ENCODE measurements at places on chromosomes 1 and 21.
A peak's percentile ranks its signal among the peaks of the same experiment; 100 is the strongest.

- no peak for DNase-seq
Observed at GRCh38 chr1:167333124-167333523, 112.4 kb downstream of the POU2F1 start.

DNA sequence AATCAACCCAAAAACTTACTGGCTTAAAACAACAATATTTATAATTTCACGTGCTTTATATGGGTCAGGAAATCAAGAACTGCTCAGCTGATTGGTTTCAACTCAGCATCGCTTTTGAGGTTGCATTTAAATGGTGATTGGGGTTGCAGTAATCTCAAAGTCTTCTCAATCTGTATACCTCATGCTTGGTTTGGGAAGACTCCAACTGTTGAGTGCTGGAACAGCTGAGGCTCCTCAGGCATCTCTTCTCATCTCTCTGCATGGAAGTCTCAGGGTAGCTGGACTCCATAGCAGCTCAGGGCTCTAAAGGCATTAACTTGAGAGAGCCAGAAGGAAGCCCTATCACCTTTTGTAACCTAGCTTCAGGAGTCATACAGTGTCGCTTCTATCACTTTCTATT, 35.1 kb downstream of the AK5 start:
- no peak for DNase-seq

- DNase-seq: no peak
Observed at GRCh38 chr1:240539769-240540414, 72.1 kb downstream of the GREM2 start.

GRCh38 chr1:27807385-27807784, 23.2 kb upstream of the PPP1R8 start:
- DNase-seq: no peak

- DNase-seq: peak; percentile 35
Observed at GRCh38 chr1:221740993-221741702, 741 bp downstream of the DUSP10 start.

- DNase-seq: no peak
Observed at GRCh38 chr1:6603915-6604558, 1.4 kb upstream of the KLHL21 start.

DNA sequence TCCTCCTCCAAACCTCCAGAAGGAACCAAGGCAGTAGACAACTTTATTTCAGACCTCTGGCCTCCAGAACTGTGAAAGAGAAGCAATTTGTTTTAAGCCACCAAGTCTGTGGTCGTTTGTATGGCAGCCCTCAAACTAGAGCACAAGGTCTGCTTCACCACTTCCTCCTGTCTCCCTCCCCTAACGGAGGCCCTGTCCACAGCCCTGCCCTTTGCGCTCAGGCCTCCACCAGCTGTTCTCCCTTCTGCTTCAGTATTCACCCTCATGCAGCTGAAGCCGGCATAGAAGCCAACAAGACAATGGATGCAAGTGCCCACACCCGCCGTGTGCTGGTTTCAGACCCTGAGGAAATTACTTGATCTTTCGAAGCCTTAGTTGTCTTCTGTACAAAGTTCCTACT, 364.1 kb downstream of the HHAT start:
- DNase-seq: no peak

GRCh38 chr1:65055747-65056146, 89.4 kb upstream of the JAK1 start:
- DNase-seq: no peak

DNA sequence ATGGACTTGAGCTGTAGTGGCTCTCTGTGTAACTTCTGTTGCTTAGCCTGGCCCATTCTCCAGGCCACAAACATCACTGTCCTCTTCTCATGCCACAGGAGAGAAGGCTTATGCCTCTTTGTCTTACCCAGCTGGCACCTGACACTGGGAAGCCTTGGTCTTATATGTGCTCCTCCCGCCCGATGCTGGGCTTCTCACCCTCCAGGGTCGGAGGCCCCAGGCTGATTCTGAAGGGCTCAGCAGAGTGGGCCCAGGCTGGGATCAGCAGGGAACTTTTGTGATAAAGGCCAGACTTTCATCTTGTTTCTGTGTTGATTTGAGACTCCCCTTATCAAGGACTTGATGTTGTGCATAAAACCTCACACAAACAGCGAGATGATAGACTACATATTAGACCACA, 29.8 kb downstream of the TRPM2 start:
- no peak for DNase-seq

GRCh38 chr1:203366476-203366875, 15.6 kb upstream of the FMOD start:
- DNase-seq: no peak

DNA sequence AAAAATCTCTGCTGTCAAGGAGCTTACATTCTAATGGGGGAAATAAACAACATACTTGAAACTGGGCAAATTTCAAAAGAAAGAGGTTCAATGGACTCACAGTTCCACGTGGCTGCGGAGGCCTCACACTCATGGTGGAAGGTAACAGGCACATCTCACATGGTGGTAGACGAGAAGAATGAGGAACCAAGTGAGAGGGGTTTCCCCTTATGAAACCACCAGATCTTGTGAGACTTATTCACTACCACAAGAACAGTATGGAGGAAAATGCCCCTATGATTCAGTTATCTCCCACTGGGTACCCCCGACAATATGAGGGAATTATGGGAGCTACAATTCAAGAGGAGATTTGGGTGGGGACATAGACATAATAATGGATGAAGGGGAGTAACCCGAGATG, 226.4 kb downstream of the ZP4 start:
- DNase-seq: no peak

- no peak for DNase-seq
Observed at GRCh38 chr1:86774305-86775295, 70.2 kb downstream of the SH3GLB1 start.

GRCh38 chr1:39727932-39728317, 10.8 kb upstream of the PPIE start:
- DNase-seq: no peak

DNA sequence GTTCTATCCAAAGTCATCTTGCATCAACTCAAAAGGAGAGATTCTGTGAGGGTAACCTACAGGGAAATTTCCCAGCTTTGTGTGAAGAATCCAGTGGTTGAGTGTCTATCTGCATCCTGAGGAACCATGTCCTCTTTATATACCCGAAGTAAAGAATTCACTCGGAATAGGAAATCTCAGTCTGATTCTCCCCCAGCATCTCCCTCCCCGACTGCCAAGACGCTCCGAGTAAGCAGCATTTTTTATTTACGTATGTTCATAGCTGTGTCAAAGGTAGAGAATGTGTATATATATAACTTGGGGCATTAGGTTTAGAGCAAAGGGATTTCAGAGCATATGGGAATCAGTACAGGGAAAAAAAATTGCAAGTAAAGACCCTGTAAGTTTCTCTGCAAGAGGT, 170.2 kb downstream of the SYT2 start:
- DNase-seq: no peak

GRCh38 chr1:78176448-78176847, 130.7 kb downstream of the GIPC2 start:
- no peak for DNase-seq

DNA sequence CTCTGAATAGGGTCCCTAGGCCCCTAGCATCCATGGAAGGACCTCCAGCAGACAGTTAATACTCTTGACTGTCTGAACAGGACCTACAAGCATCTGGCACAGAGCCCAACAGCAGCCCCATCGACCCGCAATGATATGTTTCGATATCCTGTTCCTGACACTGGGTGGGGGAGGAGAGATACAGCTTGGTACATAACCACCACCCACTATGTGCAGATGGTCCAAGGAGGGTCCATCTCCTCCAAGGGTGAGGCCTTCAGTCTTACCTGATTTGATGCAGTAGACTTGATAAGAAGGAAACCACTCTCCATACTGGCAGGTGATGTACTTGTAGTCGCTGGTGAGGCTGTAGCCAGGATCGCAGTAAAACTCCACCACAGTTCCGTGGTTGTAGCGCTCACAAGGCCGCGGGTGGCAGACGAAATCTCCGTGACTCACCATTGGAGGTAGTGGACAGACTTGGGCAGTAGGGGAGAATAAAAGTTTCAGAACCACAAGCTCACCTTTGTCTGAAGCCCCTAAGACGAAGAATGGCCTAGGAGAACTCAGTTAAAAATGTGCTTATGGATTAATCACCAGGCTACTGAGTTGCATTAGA, 86.0 kb upstream of the TLR5 start:
- no peak for DNase-seq

Measured in thymus (tissue), 14 donors.